ENCODE measurements at places on chromosomes 11 and 22.

DNA sequence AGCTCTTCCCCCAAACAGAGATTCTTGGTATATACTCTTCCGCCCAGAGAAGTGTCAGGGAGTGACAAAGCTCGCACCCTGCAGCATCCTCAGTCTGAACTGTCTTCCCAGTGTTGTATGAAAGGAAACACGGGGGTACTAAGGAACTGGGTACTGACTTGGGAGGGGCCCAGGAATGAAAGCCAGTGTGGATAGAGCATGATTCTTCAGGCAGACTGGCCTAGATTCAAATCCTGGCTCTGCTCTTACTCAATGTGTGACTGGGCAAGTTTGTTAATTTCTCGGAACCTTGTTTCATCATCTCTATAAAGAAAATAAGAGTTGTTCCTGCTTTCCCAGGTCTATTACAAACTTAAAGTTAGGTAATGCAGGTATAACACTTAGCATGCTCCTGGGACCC is 266.0 kb upstream of the NARS2 start:
- DNase-seq: no peak

DNA sequence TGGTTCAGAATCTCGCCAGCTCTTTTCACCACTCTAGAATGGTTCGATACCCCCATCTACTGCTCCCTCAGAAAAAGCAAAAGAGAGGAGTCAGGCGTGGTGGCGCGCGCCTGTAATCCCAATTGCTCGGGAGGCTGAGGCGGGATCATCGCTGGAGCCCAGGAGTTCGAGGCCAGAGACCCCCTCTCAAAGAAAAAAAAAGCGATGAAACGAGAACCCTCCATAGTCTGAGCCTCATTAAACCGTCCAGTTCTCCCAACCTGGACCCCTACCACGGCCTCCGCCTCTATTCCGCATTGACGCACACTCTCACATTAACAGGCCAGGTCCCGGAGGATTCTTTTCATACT is 439 bp downstream of the SPA17 start:
- no peak for DNase-seq

- DNase-seq: no peak
Observed at GRCh38 chr22:38882972-38883622, 11.1 kb upstream of the CBX6 start.

DNA sequence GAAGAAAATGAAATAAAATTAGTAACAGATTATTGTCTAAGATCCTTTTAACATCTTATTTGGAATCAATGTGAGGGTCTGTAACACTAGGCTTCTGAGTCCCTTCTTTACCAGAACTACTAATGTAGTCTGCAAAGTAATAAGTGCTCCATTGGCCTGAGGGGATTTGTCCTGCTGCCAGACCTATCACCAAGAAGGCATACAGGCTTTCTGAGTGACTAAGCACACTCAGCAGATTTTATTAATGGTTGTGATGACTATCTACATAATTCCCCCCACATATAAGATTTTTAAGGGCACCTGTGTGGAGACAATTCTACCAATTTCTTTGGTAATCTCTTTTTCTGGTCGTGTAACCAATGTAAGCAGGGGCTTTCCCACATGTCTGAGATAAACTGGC is 365.0 kb upstream of the FAT3 start:
- no peak for DNase-seq
